CD4-positive, CD25-positive, alpha-beta regulatory T cell (primary cell): ENCODE measurements at places on chromosomes 3 and 15. TPM values are rescaled to one million over a fixed set of nuclear protein-coding genes. Genes with fewer than 3 reads are reported as not detected.

- peaks cover 4% of the 10 kb centered on the region for H3K27me3 ChIP-seq
- H3K36me3 ChIP-seq: no peaks in the 10 kb centered on the region
- no peak overlapping the region for H3K27ac ChIP-seq
- DNase-seq: no peak
- no peak overlapping the region for H3K4me3 ChIP-seq
Observed at GRCh38 chr3:64104691-64105111, 81.4 kb upstream of the PSMD6 start.

- no peak overlapping the region for H3K27ac ChIP-seq
- no peak for DNase-seq
- no peaks in the 10 kb centered on the region for H3K36me3 ChIP-seq
- H3K27me3 ChIP-seq: no peaks in the 10 kb centered on the region
Observed at GRCh38 chr15:69686626-69687025, 234.0 kb downstream of the RPLP1 start.

- H3K4me3 ChIP-seq: no peak overlapping the region
- H3K27me3 ChIP-seq: no peaks in the 10 kb centered on the region
- no peak overlapping the region for H3K27ac ChIP-seq
- H3K36me3 ChIP-seq: no peaks in the 10 kb centered on the region
- DNase-seq: no peak
Observed at GRCh38 chr3:195111319-195111705, 159.6 kb downstream of the XXYLT1 start.

DNA sequence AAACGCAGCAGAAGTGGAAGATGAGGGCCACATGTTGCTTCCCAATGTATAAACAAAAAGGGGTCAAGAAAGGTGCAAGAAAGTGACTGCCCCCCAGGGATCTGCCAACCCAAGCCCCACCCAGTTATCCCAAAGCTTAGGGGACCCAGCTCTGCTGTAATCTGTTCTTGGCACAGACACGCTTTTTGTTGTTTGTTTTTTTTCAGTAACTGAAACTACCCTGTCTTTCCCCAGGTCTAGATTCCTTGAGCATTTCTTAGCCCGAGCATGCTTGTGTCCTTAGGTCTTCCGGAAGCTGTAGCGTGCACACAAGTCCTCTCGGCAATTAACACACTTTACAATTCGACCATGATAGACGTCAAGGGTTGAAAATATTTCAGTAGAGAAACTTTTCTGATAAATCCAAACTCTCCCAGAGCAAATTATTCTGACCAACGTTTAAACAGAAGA, 8.5 kb upstream of the PPARG start:
- H3K27me3 ChIP-seq: peaks cover 11% of the 10 kb centered on the region
- DNase-seq: no peak
- H3K36me3 ChIP-seq: no peaks in the 10 kb centered on the region
- H3K4me1 ChIP-seq: no peaks in the 10 kb centered on the region
- no peak overlapping the region for H3K4me3 ChIP-seq
- no peak overlapping the region for H3K27ac ChIP-seq

GRCh38 chr3:10248984-10249748, 907 bp downstream of the TATDN2 start:
- H3K4me1 ChIP-seq: peaks cover 48% of the 10 kb centered on the region
- H3K4me3 ChIP-seq: peak overlapping the region; percentile 95
- H3K36me3 ChIP-seq: peaks cover 20% of the 10 kb centered on the region
- no peaks in the 10 kb centered on the region for H3K27me3 ChIP-seq

- H3K36me3 ChIP-seq: no peaks in the 10 kb centered on the region
- no peak for DNase-seq
- no peak overlapping the region for H3K4me3 ChIP-seq
- H3K4me1 ChIP-seq: no peaks in the 10 kb centered on the region
- peaks cover 5% of the 10 kb centered on the region for H3K27me3 ChIP-seq
Observed at GRCh38 chr3:9316881-9317361, 45.9 kb upstream of the THUMPD3 start.

The LTK gene
- total RNA-seq: 2.0 TPM

The CFAP44 gene
- 9.8 TPM for total RNA-seq
